ENCODE measurements at places on chromosomes 2 and 18. TPM values are rescaled to one million over a fixed set of nuclear protein-coding genes. Genes with fewer than 3 reads are reported as not detected.

DNA sequence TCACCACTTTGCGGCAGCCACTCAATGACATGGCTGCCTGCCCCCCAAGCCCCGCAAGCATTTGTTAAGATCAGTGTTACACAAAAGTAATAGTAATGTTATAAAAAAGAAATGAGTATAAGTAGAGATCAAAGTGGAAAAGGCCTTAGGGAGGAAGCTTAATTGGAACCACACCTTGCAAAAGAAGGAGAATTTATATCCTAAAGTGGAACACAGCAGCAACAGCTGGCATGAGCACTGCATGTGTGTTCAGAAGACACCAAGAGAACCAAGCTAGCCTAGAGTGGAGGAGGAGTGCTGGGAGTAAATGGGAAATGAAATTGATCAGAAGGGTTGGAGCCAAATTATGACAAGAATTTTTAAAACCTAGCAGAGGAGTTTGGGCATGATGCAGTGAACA lies 73.1 kb upstream of the STK17B start:
- no peak for DNase-seq

Gene CCDC74A
- total RNA-seq: 5.9 TPM

GRCh38 chr18:25931126-25931525 lies 159.3 kb downstream of the SS18 start:
- DNase-seq: no peak

Gene STAT4
- total RNA-seq: 0.46 TPM

- DNase-seq: no peak
These were observed 14.9 kb upstream of the ECEL1 start for GRCh38 chr2:232502511-232502910.

- DNase-seq: no peak
These were observed 4.1 kb upstream of the MAT2A start for GRCh38 chr2:85534881-85535280.

Gene C2orf72
- 0.95 TPM for total RNA-seq

Gene DAW1
- total RNA-seq: 1.8 TPM

Gene RAB6C
- not detected for total RNA-seq

DNA sequence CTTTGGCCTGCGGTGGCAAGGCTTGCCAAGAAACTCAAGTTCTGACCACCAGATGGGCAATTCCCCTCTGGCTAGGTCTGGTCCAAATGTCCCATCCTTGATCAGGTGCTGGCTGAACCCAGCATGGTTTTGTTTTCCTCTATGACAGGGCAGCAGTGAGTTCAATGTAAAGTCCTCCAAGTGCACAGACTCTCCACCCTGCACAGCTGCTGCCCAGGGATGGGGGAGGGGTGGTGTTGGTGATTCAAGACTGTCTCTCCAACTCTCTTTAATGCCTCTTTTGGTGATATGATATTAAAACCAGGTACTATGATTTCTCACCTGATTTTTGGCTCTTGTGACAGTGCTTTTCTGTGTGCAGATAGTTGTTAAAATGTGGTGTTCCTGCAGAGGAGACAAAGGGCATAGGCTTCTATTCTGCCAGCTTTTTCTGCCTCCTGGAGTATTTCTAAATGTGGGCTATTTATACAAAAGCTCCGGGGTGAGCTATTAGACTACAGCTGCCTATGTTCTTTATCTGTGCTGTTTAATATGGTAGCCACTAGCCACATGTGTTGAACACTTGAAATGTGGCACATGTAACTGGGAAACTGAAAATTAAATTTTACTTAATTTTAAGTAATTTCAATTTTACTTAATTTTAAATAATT lies 64.0 kb upstream of the STK39 start:
- DNase-seq: no peak

Gene CCDC74B
- 2.6 TPM for total RNA-seq

Gene TMEM247
- total RNA-seq: not detected

DNA sequence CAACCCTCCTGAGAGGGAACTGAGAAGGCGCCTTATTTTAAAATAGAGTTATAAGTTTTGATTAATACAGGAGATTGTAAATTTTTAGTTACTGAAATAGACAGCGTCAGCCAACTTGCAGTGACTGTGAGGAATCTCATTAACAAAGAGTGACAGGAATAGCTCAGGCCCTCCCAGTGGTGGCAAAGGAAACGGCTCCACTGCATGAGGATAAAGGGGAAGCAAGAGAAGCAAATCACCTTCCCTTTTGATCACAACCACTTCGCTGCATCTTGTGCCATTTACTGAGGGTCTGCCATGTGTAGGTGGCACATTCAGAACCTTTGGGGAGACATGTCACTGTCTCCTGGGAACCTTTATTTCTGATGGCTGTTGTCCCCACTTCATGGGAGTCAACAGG lies 612.4 kb upstream of the RAB6C start:
- DNase-seq: no peak

- no peak for DNase-seq
These were observed 13.9 kb downstream of the CLASP1 start for GRCh38 chr2:121635371-121635770.

Gene IFIH1
- total RNA-seq: 7.9 TPM

DNA sequence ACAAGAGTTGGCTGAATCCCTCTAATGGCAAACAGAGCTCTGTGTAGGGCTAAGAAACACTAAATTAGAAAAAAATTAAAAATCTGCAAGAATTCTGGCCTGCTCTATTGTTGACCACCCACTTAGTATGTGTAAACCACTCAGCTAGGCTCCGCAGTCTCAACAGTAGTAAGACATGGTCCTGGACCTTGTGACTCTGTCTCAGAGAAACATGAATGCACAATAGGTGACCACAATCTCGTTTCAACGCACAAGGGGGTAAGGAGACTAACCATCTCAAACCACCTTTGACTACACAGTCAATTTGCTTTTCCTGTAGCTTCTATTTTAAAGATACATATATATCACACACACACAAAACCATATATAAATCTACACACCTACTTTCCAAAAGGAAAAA lies 16.5 kb downstream of the SEPTIN10 start:
- no peak for DNase-seq

DNA sequence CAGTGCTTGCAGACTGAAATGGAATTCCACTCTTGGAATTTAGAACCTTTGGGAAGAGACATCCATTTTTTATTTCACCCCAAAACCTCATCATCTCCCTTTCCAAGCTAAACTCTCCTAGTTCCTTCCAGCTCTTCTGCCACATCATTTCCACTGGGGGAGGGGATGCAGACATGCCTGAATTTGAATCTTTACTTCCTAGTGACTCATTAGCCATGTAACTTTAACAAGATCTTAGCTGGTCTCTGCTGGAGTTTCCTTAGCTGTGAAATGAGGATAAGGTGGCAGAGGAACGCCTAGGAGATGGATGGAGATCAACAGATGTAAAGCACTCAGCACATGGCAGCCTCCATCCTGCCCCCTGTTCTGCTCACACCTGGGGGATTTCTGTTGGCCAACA lies 266.8 kb downstream of the EN1 start:
- DNase-seq: no peak

Gene TUBB8B
- total RNA-seq: not detected

GRCh38 chr2:55896633-55897032 lies 26.9 kb downstream of the EFEMP1 start:
- no peak for DNase-seq

DNA sequence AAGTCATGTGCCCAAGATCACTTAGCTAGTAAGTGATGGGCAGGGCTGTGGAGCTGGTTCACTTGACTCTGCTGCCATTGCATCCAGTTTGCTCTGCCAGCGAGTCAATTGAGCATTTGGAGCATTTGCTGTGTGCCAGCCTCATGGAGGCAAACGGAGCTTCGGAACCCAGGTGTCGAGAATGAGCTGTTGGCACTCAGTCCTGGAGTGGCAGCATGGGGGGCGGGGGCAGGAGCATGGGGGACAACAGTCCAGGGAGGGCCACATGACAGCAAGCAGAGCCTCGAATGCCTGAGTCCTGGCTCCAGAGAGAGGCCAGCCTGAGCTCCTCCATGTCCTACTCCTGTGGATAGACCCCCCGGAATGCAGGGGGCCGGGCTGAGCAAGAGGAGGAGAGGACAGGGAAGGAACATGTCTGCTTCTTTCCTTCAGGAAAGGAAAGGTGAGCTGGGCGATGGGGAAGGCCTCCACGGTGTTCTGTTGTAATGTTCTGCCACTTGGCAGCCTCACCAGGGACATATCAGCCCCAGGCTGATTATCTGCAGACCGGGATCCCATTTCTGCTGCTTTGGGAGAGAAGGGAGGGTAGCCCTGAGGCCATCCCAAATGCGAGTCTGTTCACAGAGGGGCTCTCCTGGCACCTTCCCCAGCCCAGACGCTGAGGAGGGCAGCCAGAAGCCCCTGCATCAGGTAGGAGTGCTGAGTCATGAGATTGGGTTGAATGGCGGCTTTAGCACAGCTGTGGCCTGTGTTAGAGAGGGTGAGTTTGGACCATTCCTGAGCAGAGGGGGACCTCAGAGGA lies 59.6 kb downstream of the HPCAL1 start:
- no peak for DNase-seq

DNA sequence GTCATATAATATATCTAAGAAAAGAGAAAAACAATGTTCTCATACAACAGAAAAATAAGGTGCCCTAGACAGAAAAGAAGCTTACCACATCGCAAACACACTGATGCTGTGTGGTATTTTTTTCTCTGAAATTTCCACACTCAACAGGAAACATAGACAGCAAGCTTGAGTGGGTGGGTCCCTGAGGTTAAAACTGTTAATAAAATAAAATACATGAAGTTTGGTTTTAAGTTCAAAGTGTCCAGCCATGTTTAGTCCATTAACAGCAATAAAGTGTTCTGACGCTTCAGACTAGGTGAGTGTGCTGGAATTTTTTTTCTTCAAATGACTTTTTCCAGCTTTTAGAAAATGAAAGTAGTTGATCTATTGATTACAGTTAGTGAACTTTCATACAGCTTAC lies 83.3 kb upstream of the EPB41L5 start:
- no peak for DNase-seq

- DNase-seq: no peak
These were observed 8.2 kb downstream of the FBXO15 start for GRCh38 chr18:74139411-74139810.

Gene RBKS
- total RNA-seq: 1.3 TPM

Gene NEURL3
- total RNA-seq: 0.93 TPM

Gene ST8SIA5
- total RNA-seq: not detected

DNA sequence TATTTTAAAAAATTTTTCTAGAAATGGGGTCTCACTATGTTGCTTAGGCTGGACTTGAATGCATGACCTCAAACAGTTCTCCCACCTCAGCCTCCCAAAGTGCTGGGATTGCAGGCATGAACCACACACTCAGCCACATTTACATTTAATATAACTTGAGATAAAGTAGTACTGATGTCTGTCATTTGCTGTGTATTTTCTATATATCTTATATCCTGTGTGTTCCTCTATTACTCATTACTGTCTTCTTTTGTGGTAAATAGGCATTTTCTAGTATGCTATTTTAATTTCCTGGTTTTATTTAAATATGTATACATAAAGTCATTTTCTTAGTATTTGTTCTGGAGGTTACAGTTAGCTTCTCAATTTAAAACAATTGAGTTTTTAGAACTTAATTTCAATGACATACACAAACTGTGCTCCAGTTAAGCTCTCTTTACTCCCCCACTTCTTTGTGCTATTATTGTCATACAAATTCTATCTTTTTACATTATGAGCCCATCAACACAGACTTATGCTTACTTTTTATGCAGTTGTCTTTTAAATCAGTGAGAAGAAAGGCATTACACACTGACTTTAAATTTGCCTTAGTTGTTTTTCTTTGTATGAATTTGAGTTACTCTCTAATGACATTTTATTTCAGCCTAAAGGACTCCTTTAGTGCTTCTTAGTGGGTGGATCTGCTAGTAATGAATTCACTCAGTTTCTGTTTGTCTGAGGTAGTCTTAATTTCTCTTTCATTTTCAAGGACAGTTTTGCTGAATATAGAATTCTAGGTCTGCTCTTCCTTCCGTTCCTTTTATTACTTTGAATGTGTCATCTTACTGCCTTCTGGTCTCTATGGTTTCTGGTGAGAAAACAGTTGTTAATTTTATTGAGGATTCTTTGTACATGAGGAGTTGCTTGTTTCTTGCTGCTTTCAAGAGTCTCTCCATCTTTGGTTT lies 6.2 kb upstream of the INPP4A start:
- DNase-seq: peak; percentile 25

- DNase-seq: no peak
These were observed 3.7 kb downstream of the FBXO48 start for GRCh38 chr2:68463287-68463877.

- no peak for DNase-seq
These were observed 530.3 kb upstream of the FSIP2 start for GRCh38 chr2:185208261-185208660.

DNA sequence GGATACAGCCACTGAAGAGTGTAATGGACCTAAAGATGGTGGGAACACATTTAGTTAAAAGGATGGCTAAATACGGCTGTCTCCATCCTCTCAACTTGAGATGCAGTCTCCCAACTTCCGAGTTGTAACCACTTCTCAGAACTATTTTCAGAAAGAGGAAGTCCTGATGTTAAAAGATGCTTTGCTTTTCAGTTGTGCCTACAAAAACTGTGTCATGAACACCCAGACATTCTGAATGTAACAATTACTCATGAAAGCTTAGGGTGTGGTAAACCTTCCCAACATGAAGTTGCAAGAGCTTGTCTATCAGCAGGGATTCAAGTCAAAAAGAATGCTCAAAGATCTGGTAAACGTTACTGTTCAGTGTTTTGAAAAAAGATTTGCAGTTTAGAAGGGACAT lies 147.9 kb downstream of the DOCK10 start:
- no peak for DNase-seq

GRCh38 chr2:189486237-189486770 lies 45.0 kb downstream of the WDR75 start:
- no peak for DNase-seq

DNA sequence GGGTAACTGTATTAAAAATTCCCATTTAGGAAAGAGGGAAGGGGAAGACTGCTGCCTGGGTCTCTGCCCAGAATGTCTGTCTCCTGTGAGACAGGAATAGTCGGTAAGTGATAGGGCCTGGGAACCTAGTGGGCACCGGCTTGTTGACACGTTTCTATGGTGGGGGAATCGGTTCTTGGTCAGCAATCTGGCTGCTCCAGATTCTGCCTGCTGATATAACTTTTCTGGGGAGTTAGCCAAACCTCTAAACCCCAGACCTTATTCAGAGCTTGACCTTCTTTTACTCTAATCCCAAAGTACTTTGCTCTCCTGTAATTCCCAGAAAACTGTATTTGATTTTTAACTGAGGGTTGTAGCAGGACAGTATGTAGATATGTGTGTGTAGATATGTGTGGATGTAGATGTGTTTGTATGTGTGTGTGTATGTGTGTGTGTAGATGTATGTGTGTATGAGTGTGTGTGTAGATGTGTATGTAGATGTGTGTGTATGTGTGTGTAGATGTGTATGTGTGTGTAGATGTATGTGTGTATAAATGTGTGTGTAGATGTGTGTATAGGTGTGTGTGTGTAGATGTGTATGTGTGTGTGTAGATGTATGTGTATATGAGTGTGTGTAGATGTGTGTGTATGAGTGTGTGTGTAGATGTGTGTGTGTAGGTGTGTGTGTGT lies 61.8 kb upstream of the TXNDC2 start:
- peak; percentile 56 for DNase-seq

Data from lower leg skin (tissue), 4 donors.